ENCODE measurements at places on chromosomes 4 and X. TPM values are rescaled to one million over a fixed set of nuclear protein-coding genes. Genes with fewer than 3 reads are reported as not detected.

ZAR1 gene
- total RNA-seq: not detected

SGMS2 gene
- total RNA-seq: 1.2 TPM

MCTS1 gene
- 39.0 TPM for total RNA-seq

CSN2 gene
- not detected for total RNA-seq

PPM1K gene
- 66.7 TPM for total RNA-seq

DNA sequence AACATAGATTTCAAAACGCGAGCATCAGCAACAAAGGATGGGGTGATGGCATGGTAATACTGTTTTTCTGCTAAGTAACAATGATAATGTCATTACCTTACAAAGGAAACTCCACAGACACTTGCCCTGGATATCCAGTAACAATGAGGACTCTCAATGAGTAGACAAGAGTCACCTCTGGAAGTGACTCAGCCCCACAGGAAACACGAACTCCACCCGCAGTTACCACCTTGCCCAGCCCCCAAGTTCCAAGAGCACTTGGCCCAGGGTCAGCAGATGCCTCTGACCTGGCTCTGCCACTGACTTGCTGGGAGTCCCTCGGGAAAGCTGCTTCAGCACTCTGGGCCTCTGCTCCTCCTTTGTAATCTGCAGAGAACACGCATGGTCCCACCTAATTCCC, 110.3 kb upstream of the MAP3K15 start:
- peak; percentile 78 for ATAC-seq

DNA sequence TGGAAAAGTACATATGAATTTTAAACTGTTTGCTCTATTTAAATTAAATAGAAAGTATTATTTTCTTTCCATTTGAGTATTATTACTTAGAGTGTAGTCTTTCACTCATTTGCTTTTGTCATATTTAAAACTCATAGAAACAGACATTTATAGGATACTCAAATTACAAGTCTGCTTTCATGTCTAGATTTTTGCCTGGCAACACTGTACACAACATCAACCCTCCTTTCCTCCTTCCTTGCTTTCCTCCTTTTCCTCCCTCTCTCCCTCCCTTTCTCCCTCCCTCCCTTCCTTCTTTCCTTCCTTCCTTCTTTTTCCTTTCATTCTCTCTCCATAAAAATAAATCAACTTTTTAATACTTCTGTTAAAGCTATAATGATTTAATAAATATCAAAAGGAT, 2361.2 kb downstream of the ARAP2 start:
- ATAC-seq: no peak

- no peak for ATAC-seq
Measured at GRCh38 chr4:141046255-141046654, 87.0 kb downstream of the RNF150 start.

DNA sequence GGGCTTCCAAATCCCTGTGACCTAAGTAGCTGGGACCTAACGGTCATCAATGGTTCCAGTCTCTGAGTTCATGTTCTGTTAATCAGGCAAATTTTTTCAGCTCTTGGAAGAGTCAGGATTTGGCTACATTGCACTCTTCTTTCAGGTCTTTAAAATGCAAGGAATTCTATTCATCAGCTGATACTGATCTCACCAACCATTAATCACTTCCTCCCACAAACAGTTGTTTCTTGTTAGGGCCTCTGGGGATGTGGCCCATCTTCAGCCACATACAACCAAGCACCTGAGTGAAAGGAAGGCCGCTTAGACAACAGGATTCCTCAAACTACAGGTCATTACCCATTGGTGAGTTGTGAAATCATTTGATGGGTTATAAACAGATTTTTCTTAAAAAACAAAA, 71.7 kb downstream of the FANCB start:
- no peak for ATAC-seq

DNA sequence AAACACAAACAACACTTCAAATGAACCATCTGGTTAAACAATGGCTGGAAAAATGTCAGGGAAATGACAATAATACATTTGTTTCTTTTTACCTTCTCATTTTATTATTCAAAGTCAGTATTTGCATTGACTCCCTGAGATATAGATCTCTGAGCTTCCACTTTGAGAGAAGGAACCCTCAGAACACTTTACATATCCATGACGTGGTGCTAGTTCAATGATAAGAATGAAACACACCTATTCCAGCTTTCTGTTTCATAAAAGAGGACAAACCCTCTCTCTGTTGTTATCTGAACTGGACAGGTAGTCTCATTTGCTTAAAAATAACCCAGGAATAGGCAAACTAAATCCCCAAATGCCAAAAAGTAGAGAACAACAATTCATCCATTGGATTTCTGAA, 65.3 kb upstream of the CCSER1 start:
- no peak for ATAC-seq

DNA sequence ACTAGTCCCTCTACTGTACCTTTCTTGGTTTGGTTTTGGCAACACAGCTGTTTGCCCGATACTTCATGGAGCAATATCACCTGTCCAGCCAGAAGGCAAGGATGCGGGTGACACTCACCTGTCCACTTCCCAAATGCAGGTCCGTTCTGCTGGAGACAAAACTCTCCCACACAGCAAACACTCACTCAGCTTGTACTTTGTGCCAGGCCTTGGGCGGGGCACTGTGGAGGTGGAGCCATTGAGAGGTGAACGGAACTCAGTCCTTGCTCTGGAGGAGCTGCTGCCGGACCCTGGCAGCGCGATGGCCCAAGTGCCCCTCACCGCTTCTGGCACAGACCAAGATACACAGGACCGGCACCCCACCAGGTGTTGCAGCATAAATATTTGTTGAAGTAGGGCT, 15.3 kb upstream of the HMGB3 start:
- no peak for ATAC-seq

GRCh38 chrX:81259714-81260395, 58.0 kb downstream of the SH3BGRL start:
- no peak for ATAC-seq

GRCh38 chr4:121674696-121675095, 22.1 kb downstream of the ANXA5 start:
- no peak for ATAC-seq

DNA sequence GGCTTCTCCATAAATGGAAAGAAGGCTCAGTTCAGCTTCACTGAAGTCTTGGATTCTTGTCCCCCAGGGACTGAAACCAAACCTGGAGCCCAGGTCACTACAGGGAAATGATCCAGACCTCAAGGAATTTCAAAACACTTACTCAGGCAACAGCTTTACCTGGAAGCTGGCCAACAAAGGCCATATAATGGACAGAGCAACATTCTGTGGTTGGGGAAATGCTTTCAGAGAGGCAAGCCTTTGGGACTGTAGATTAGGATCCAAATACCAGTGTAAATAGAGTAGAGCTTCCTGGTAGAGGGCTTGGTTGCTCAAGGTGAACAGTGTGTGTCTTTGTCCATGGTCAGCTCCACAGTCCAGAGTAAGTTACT, 57.0 kb upstream of the PROM1 start:
- ATAC-seq: no peak

DNA sequence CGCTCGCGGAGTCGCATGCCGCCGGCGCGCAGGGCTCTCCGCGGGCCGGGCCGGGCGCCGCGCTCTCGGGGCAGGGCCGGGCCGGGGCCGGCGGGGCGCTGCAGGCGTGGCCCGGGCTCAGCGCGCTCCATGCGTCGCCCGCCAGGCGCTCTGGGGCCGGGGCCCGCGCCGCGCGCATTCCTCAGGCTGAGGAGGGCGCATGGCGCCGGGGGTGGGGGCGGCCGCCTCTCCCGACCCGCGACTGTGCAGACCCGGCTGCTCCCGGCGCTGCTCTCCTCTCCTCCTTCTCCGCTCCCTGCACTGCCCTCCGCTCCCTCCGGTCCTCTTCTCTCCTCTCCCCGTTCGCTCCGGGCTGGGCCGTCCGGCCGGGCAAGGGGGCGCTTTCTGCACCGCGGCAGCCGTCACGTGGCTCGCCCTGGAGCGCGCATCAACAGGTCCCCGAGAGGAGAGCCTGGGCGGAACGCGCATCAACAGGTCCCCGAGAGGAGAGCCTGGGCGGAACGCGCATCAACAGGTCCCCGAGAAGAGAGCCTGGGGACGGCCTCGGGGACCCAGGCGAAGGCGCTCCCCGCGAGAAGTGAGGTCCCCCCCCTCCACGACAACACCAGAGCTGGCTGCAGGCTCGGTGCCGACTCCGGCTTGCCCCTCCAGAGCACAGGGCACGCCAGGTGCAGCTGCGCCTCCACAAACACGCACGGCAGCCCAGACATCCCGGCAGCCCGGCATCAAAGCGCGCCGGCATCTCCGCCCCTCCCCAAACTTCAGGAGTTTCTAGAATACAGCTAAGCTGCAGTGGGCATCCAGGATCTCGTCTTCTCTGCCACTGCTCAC, 12.9 kb downstream of the PPP2R3B start:
- ATAC-seq: peak; percentile 66

DNA sequence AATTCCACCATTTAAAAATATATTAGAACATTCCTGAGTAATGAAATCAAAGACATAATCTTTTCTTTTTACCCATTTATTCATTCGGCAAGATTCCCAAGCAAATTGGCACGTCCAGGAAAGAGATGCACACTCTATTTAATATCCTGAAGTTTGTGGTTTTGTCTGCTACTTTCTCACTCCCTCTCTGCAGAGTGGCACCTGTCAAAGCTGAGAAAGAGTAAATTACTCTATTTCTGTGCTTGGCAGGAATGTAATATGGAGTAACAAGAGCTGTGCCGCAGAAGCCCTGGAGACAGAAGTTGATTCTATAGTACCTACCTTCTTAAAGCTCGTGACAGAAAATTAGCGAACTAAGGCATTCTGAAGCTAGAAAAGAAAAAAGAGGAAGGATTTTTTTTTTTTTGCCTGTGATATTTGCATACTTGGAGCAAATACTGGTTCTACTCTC, 5.5 kb downstream of the GSTCD start:
- ATAC-seq: no peak

Data from activated T-helper 17 cell treated with anti-CD3 and anti-CD28 coated beads, Interleukin-2, amount 50 U/mL, for 72 hours (primary cell).